ENCODE measurements at places on chromosomes 6 and 20. TPM values are rescaled to one million over a fixed set of nuclear protein-coding genes. Genes with fewer than 3 reads are reported as not detected.

KCNK16 gene
- not detected for polyA plus RNA-seq

AVP gene
- not detected for polyA plus RNA-seq

DNA sequence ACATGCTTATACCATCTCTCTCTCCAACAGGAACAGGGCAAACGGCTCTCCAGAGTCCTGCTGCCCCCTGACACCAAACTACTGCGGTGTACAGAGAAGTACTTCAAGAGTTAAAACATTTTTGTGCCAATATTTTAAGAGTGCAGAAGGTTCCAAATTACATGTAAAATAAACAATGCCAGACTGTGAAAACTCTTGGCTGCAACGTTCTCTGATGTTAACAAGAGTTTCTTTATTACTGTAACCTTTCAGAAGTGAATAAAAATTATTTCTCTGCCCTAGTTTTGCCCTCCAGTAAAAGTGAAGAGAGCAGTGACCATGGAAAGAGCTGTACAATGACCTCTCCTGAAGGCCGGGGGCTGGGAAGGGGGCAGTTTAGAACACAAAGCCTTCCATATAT is 41.4 kb upstream of the FAM83C start:
- DNase-seq: no peak

GRCh38 chr20:717832-718231 is 42.2 kb upstream of the SCRT2 start:
- DNase-seq: no peak

DNA sequence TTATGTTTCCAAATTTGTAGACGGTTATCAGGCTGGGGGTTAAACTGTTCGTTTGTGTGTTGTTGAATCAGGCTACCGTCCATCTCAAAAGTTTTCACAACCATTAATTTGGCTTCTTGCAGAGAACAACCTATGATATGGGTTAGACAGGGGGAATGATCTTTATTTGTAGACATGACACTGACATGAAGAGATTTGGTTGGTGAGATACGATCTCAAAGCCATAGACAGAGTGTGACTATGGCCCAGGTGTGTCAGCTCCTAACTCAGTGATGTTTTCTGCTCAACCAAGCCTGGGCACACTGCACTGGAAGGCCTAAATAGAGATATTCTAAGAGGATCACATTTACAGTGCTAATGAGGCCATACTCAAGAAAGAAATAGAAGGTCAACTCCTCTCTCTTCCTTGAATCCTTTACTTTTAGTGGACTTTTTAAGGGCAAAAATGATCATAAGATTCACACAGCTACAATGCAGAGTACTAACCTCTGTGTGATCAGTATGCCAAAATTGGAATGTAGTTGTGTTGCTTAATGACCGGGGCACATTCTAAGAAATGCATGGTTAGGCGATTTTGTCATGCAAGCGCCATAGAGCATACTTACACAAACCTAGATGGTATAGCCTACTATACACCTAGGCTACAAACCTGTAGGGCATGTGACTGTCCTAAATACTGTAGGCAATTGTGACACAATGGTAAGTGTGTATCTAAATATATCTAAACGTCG is 17.6 kb upstream of the SNRNP48 start:
- no peak for DNase-seq

DNA sequence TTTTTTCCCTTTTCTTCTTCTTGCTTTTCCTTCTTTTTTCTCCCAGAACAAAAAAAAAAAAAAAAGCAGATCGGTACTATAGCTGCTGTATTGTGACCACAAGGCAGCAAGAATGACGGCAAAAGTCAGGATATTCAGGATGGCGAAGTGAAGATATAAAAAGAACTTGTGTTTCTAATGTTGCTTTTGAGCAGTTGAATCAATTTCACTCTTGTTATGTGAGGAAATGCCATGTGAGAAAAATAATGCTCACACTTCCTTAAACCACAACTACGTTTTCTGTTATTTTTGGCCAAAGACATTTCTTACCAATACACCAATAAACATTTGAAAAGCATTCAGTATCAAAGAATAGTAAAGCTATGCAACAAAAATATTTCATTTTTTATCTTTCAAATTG is 510.5 kb downstream of the HACE1 start:
- DNase-seq: no peak

DNA sequence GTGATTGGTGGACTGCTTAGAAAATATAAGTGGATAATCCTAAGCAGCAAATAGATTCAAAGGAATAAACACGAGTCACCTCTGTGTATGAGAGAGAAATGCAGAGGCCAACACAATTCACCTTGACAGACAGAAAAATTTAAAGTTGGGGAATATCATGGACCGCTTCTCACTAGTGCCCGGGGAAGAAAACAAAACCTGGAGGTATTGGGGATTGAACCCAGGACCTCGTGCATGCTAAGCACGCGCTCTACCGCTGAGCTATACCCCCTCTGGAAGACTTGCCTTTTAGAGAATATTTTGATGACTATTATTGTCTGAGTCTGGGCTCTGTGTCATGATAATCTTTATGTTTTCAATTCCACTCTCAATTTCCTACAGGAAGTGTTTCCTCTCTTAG is 111.9 kb downstream of the TRIM27 start:
- no peak for DNase-seq

DNA sequence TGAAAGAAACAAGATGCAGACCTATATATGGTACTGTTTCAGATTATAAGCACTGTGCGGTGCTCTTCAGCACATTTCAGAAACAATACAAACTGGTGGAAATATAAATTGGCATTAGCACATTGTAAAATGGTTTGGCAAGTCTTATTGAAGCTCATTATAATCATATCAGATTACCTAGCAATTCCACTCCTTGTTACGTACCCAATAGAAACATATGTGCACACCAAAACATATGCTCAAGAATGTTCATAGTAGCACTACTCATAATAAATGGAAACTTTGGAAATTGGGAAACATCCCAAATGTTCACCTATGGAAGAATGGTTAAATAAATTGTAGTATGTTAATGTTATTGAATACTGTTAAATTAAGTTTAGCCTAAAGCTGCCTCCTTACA is 54.9 kb upstream of the PLEKHG1 start:
- DNase-seq: no peak

GRCh38 chr6:41637194-41638001 is 870 bp upstream of the MDFI start:
- no peak for DNase-seq

GRCh38 chr20:32165836-32166545 is 41.6 kb downstream of the PLAGL2 start:
- no peak for DNase-seq

- DNase-seq: no peak
Observed at GRCh38 chr20:56348746-56349145, 10.0 kb upstream of the FAM210B start.

All from heart left ventricle (tissue), 16 donors.